Activated T-helper 1 cell treated with anti-CD3 and anti-CD28 coated beads, Interleukin-12 subunit alpha, Interleukin-12 subunit beta, Interleukin-2, Interleukin-4 antibody, amounts not matched to agents 30 ng/mL and 10 ng/mL and 1 ng/mL, durations not matched to agents 14 hours and 24 hours and 36 hours (primary cell): ENCODE measurements at places on chromosomes 3 and 15. TPM values are rescaled to one million over a fixed set of nuclear protein-coding genes. Genes with fewer than 3 reads are reported as not detected.

PIF1 gene
- total RNA-seq = 19.1 and 23.9 TPM in 2 replicates

EXD1 gene
- not detected in 2 replicates for total RNA-seq

GOLGA6L4 gene
- 1.0 and 2.0 TPM in 2 replicates for total RNA-seq

GRCh38 chr3:79414806-79415205 is 353.0 kb downstream of the ROBO1 start:
- no peaks in the 10 kb centered on the region for H3K4me1 ChIP-seq
- no peak overlapping the region for H3K27ac ChIP-seq
- H3K4me3 ChIP-seq = no peak overlapping the region
- no peaks in the 10 kb centered on the region for H3K27me3 ChIP-seq

DNA sequence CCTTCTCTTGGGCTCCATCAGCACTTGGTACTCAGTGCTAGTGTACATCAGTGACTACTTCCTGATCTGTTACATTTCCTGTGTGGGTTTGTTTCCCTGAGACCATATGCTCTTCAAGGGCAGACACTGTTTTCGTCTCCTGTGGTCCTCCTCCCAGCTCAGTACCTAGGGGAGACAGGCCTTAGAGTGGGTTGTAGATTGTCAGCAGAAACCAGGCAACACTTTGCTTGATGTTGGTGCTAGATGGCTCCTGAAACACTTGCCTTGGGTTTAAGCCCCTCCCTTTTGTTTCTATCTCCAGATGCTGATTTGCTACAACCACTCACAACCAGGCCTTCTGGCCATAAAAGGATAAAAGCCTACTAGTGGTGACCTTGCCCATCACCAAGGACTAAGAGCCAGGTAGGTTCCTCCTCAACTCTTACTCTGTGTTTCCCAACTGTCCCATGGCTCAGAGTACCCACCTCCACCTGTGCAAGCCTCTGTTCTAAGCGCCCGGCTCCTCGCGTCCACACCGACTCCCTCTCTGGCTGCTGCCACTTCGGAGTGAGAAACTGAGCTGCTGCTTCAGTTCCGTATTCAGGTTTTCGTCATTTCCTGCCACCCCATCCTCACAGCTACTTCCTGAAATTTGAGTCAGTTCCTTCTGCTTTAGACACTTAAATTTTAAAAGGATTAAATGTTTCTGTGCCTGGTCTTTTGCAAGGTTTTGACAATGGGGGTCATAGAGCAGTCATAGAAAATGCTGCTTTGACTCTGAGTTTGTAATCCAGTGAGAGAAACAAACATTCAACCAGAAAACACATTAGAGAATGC is at the start of gene HCLS1:
Gene HCLS1, minus strand, starts transcription at position 548 of the 816 bp plus-strand sequence. CDS start 2,556 bp downstream, outside the sequence.
- H3K4me3 ChIP-seq = peak within 1 kb of the TSS; percentile 95
- peaks cover 57% of the 10 kb centered on the region for H3K4me1 ChIP-seq
- H3K36me3 ChIP-seq = peaks cover 64% of the 10 kb centered on the region
- peak; percentile 73 for DNase-seq
- peak within 1 kb of the TSS; percentile 99 for H3K27ac ChIP-seq
- H3K27me3 ChIP-seq = no peaks in the 10 kb centered on the region

DNA sequence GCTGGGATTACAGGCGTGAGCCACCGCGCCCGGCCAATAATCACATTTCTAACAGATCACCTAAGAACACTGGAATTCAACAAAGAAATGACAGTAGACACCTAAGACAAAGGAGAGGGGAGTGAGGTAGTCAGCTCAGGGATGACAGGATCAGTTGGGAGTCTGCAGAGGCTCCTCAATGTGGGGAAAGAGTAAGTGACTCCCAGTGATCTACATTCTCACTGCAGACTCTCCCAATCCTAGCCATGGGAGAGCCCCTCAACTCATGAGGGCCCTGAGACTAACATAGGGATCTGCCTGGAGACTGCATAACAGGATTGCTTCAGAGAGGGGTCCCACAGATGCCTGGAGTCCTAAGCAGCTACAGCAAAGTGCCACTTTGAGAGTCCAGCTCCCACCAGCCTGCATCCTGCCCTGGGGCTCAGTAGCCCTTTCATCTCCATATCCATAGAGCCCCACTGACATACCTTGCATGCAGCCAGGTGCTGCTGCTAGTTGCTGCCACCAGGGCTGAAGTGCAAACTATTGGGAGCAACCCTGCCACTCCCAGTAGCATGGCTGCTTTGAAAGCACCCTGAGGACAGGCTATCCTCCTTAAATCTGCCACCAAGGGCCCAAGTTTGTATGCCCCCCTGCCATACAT is 21.8 kb upstream of the PFN2 start:
- peaks cover 2% of the 10 kb centered on the region for H3K27me3 ChIP-seq
- no peak overlapping the region for H3K4me3 ChIP-seq
- H3K4me1 ChIP-seq = no peaks in the 10 kb centered on the region
- H3K27ac ChIP-seq = no peak overlapping the region

- H3K27me3 ChIP-seq = no peaks in the 10 kb centered on the region
- no peaks in the 10 kb centered on the region for H3K36me3 ChIP-seq
- DNase-seq = no peak
- H3K4me1 ChIP-seq = no peaks in the 10 kb centered on the region
- no peak overlapping the region for H3K27ac ChIP-seq
These were observed 29.4 kb downstream of the FHIT start for GRCh38 chr3:61221759-61222362.

GRCh38 chr15:70533931-70534742 is 229.2 kb downstream of the UACA start:
- H3K36me3 ChIP-seq = no peaks in the 10 kb centered on the region
- DNase-seq = no peak
- peaks cover 45% of the 10 kb centered on the region for H3K4me1 ChIP-seq
- H3K27me3 ChIP-seq = peaks cover 16% of the 10 kb centered on the region
- no peak overlapping the region for H3K27ac ChIP-seq

DNA sequence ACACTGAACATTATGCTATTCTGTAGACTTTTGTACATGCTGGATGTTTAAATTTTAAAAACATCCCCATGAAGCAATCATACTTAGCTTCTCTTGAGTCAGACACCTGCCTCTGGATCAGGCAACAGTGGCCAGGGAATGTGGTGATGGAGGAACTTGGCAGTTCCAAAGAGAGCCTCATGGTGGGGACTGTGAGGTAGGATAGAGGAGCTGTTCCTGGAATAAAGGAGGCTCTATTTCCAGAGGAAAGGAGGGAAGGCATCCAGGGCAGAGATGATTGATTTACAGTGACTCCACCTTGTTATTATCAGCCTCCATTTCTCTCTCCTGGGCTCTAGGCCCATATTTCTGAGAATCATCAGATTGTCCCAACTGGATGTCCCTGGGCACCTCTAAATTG is 35.0 kb upstream of the ABHD17C start:
- H3K27ac ChIP-seq = no peak overlapping the region
- DNase-seq = no peak
- peaks cover 18% of the 10 kb centered on the region for H3K27me3 ChIP-seq
- no peaks in the 10 kb centered on the region for H3K4me1 ChIP-seq
- no peaks in the 10 kb centered on the region for H3K36me3 ChIP-seq
